Caki2 (cell line): ENCODE measurements at places on chromosomes 11 and 22. TPM values are rescaled to one million over a fixed set of nuclear protein-coding genes. Genes with fewer than 3 reads are reported as not detected.

The HBB gene
- total RNA-seq, result not detected in 2 replicates

The GDPD4 gene
- total RNA-seq, result not detected in 2 replicates

The MLC1 gene
- total RNA-seq, result not detected in 2 replicates

The MB gene
- total RNA-seq, result 2.5 and 5.3 TPM in 2 replicates

The TREH gene
- not detected in 2 replicates for total RNA-seq

DNA sequence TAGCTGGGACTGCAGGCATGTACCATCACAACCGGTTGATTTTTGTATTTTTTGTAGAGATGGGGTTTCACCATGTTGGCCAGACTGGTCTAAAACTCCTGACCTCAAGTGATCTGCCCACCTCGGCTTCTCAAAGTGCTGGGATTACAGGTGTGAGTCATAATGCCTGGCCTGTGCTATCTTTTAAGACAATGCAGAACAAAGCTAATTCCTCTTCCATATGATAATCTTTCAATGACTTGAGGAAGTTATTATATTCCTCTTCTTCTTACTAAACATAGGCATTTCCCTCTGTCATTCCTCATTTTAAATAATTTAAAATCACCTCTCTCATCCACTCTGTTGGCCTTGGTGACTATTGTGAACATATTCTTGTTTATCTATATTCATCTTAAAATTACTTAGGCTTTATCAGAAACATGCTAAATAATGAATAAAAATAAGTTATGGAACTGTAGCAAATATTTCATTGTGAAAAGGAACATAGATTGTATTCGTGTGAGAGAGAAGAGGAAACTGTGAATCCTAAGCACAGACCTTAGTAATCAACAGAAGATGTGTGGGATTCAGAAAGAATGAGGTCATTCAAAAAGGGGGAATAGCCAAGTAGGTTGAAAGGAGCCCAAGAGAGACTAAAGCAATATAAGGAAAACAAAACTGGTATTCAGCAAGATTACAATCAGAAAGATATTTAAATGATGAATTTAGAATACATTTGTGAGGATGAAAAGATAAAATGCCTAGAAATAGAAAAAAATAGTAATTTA, 269.4 kb downstream of the TTC28 start:
- DNase-seq, result no peak

- no peak for DNase-seq
Measured at GRCh38 chr22:28096161-28096560, 177.1 kb upstream of the PITPNB start.

DNA sequence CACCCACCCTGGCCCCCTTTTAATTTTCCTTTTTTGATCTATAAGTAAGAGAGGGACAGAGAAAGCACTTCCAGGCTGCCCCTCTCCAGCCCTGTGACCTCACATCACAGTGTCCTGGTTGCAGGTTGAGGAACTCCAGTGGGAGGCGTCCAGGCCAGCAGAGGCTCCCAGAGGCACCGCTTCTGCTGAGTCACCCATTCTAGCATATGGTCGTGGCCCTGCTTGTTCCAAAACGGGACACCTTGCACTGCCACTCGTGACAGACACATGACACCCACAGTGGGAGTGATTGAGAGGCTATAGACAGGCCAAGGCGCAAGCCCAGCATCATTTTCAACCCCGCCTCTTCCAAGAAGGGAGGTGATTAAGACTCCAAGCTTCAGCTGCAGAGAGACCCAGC, 16.0 kb upstream of the TMPRSS4 start:
- peak; percentile 5 for DNase-seq
